ENCODE measurements at places on chromosomes 11 and 22.

DNA sequence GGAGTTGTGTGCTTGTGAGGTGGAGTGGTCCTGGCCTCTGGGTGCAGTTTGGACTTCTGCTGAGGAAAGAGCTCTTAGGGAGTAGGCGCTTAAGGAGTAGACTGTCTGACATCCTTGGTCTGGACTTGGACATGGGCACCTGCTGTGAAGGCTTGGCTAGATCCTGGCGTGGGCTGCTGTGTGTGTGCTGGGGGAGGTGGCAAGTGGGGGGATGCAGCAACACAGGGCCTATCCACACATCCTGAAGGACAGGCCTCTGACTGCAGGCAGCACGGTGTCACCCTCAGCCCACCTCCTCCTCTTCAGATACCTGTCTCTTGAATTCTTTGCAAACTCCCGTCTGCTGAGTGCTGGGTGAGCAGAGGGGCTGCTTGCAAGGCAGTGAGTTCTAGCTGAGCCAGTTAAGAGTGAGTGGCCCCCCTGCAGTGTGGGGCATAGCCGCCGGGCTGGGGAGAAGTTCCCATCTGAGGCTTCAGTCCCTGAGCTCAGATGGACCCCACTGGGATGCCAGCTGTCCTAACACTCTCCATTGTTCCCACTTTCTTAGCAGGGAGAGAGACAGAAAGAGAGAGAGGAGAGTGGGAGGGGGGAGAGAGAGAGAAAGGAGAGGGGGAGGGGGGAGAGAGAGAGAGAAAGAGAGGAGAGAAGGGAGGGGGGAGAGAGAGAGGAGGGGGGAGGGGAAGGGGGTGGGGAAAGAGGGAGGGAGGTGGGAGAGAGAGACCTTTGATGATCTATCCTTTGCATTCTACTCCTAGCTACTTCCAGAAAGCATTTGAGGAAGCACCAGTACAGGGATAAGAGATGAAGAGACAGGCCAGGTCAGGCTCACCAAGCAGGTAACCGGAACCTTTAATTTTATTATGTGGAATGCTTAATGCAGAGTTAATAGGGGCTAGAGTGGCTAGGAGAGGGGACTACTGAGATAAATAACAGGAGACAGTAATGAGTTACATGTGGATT is 12.6 kb downstream of the SOX10 start:
- no peak for DNase-seq

- no peak for DNase-seq
These were observed 1.3 kb downstream of the EEF1G start for GRCh38 chr11:62572431-62572830.

- DNase-seq: no peak
These were observed 176.7 kb upstream of the NCAM1 start for GRCh38 chr11:112784323-112785073.

GRCh38 chr11:12770966-12771597 is 96.9 kb downstream of the TEAD1 start:
- DNase-seq: no peak

DNA sequence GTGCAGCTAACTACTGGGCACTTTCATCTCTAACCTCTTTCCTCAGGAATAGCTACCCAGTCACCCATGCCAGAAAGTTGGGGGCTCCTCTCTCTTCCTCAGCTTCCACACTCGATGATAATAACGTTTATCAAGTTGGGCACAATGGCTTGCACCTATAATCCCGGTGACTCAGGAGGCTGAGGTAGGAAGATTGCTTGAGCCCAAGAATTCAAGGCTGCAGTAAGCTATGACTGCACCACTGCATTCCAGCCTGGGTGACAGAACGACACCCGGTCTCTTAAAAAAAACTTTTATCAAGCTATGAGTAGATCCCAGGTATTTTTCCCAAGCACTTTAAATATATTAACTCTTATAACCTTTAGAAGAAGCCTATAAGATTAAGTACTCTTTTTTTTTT is 2.0 kb downstream of the SF3A1 start:
- DNase-seq: no peak

DNA sequence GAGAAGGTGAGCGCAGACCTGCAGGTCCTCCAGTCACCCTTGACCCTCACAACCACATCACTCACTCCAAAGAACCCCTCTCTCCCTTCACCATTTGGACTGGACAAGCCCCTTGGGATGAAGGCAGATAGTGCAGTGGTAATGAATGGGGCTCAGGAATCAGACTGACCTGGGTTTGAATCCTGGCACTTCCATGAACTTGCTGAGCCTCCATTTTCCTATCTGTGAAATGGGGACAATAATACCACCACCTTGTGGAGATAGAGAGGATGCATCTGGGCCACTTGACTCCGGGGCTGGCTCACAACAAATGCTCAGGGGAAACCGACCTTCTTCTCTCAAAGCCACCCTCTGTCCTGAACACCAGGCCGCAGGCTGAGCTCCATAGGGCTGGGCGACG is 178.1 kb downstream of the ST3GAL4 start:
- DNase-seq: no peak

DNA sequence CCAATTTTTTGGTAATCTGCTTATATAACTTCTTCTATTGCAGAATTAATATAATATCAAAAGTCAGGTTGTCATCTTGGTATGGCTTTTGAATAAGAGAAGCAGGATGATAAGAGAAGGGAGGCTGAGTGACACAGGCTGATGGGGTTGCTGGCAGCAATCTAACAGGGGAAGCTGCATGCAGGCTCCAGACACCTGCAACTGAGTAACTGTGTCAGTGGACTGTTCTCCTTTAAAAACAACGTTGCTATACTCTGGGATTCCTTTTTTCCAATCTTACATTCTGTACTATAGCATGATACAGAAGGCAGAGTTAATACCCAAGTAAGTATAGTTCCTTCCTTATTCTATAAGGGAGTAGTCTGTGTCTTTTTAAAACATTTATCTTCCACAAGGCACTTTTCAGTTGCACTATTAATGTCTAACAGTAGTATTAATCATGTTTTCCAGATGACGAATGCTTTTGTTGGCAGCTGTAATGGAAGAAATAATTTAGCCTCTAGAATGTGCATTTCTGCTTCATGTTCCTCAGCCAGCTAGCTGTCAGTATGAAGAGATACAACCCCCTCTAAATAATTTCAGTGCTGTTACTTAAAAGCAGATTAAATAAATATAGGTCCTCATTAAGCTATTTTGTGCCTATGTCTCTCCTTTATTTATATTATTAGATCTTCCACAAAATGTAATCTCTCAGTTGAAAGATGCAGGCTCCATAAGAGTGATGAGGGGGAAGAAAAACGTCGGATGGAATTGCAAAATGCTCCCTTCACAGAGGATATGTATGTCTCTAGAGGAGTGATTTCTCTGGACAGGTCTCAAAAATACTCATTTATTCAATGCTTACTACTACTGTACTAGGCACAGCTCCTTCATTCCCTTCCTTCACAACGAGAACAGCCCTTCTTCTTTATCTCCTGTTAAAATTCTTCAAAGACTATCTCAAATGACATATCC is 50.8 kb downstream of the ATG16L2 start:
- no peak for DNase-seq

DNA sequence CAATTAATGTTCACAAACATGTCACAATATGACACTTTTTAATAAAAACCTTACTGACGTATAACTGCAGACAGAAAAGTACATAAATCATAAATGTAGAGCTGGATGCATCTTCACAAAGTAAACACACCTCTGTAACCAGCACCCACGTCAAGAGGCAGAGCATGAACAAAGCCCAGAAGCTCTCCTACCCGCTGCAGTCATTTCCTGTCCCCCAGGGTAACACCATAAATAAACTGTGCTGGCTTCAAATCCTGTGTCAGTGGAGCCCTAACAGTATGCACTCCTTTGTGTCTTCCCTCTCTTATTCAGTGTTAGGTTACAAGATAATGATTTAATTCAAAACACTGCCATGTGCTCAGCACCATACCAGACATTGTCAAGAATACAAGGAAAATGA is 5.7 kb downstream of the SYT13 start:
- DNase-seq: no peak

- DNase-seq: no peak
These were observed 1.8 kb downstream of the TESMIN start for GRCh38 chr11:68749229-68750123.

DNA sequence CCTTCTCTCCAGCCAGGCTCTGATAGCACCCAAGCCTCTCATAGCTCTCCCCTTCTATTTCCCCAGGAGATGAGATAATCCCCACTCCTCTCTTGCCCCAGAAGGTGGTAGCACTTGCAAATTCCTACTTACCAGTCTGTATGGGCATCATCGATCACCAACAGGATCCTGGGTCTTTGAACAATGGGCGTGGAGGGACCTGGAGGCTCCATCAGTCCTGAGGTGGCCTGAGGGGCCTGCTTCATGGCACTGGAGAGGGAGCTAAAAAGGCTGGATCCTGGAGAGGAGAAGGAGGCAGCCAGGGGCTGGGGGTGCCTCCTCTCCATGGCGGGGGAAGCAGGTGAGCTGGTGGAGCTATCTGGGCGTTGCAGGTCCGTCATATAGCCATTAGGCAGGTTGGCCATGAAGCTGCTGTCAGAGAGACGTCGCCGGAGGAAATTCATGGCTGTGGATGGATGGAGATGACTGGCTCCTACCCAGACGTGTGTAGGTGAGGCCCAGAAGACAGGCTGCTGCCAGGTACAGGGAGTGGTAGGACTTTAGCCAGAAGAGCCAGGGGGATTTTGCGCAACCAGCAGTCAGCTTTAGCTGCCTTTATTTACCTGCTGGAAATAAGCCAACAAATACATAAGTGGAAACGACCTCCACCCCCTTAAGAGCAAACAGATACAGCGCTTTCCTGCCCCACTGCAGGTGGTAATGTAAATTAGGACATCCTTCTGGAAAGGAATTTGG is 51.8 kb downstream of the SYN3 start:
- no peak for DNase-seq

DNA sequence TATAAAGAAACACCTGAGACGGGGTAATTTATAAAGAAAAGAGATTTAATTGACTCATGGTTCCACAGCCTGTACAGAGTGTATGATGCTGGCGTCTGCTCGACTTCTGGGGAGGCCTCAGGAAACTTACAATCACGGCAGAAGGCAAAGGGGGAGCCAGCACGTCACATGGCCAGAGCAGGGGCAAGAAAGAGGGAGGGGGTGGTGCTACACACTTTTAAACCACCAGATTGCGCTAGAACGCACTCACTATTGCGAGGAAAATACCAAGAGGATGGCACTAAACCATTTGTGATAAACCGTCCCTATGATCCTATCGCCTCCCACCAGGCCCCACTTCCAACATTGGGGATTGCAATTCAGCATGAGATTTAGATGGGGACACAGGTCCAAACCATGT is 79.7 kb upstream of the CARD18 start:
- no peak for DNase-seq

GRCh38 chr22:23401111-23401909 is 178.8 kb downstream of the IGLL1 start:
- DNase-seq: no peak

GRCh38 chr11:77301510-77301909 is at the start of gene GDPD4:
GDPD4 (minus strand) TSS chr11:77301686; CDS start chr11:77285137, 16,549 bp downstream.
- no peak for DNase-seq

DNA sequence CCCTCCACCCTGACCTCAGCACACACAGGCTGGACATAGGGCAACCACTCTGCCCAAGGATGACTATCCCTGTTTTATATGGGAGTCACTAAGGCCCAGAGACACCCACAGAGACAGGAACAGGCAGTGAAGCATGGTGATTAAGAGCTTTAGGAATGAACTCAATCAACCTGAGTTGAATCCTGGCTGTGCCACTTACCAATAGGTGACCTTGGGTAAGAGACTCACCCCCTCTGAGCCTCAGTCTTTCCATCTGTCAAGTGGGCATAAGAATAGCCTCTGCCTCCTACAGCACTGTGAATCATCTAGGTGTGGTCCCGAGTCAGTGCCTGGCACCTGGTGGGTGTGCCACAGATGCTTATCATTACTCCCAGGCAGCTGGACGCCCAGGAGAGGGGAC is 6.8 kb downstream of the CRYBB1 start:
- DNase-seq: no peak

All from NCI-H1694 treated with DMSO at 0.1 percent for 48 hours (cell line).